Fibroblast of skin of right biceps (primary cell): ENCODE measurements at places on chromosomes 12 and 14.

DNA sequence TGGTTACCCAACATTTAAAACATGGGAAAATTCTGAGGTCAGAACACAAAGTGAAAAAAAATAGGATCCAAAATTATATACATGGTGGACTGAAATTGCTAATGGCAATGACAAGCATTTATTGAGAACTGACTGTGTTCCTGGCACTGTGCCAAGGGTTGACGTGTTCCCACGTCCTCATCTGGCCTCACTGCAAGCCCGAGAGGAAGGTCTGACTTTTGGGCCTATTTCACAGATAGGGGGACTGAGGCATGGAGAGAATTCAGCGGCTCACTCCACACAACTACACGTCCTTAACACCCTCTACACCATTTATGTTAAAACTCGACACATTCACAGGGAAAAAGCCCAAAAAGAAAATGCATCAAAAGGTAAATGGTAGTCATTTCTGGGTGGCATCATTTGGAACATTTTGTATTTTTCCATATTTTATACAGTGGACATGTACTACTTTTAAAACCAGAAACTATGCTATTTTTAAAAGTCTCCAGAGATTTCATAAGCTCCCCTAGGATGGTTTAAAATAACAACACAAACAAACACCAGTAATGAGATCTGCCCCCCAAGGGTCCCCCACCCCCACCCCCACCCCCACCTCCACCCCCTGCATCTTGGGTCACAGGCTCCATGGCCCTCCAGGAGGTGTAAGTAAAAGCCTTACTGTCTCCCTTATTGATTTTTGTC, 27.7 kb downstream of the CLMN start:
- peak; percentile 80 for DNase-seq

DNA sequence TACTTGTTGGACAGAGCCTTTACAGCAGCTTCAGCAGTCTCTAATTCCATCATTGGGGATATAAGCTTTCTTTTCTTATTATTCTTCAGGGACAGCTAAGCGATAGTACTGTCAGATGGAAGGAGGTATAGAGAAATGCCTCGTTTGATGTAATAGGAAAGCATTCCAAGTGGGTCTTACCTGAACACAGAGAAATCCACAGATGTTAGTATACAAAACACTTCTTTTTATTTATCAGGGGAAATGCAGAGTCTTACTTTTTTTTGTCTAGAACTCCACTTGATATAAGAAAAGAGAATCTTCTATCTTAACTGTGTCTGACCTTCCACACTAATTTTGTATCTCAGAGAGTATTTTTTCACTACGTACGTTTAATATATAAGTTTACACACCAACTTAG, 1.9 kb downstream of the SYT1 start:
- no peak for DNase-seq

- DNase-seq: no peak
These were observed 45.3 kb downstream of the SOS2 start for GRCh38 chr14:50186107-50186506.

- DNase-seq: no peak
These were observed 152.2 kb downstream of the SLC15A4 start for GRCh38 chr12:128671528-128672042.

DNA sequence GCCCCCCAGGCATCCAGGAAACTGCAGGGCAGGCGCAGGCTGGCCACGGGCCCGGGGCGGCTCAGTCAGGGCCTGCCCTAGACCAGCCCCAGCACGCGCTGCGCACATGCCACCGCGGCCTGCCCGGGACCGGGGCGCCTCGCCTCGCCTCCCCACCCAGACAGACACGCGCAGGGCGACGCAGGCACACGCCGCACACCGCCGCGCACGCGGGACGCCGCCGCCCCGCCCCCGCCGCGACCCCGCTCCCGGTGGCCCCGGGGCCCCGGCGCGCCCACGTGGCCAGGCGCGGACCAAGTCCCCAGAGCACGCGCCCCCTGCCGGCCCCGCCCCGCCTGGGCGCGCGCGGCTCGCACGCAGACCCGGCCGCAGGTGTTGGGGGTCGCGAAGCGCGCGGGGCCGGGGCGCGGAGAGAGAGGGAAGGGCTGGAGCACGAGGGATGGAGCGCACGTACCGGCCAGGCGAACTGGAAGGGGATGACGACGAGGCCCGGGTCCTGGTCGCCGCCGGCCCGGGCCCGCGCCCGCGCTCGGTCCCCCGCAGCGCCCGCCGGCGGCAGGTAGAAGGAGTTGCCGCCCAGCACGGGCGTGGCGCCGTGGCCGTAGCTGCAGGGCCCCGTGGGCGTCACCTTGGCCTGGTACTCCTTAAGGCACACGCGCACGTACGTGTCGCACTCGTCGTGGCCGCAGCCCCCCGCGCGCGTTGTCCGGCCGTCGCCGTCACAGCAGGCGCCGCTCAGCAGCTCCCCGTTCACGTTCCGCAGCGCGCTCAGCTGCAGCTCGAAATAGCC, 1.1 kb downstream of the JAG2 start:
- no peak for DNase-seq
